ENCODE measurements at places on chromosomes 2 and 18.

DNA sequence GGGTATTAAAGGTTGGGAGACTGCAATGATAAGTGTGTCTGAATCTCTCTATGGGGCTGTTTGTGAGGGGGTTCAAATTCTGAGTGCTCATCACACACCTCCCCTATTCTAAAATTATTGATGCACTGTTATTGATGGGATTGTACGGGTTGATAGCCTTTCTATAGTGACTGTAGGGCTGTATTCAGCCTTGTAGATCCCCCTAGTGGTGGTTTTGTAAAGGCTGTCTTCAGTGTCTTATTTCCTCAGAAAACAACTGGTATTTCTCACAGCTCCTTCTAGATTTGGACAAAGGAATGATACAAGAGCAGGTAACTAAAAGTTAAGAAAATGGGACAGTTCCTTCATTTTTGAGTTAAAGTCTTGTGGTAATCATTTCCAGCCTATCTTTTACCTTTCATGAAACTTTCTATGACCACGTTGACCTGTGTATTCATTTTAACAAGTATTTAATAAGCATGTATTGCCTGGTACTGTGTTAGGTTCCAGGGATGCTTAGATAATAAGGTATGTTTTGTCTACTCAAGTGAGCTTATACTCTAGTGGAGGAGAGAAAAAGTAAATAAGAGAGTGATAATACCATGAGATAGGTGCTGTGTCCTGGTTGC, 21.2 kb downstream of the SMAD4 start:
- DNase-seq, result no peak

GRCh38 chr2:148853458-148853857, 21.6 kb upstream of the KIF5C start:
- no peak for DNase-seq

DNA sequence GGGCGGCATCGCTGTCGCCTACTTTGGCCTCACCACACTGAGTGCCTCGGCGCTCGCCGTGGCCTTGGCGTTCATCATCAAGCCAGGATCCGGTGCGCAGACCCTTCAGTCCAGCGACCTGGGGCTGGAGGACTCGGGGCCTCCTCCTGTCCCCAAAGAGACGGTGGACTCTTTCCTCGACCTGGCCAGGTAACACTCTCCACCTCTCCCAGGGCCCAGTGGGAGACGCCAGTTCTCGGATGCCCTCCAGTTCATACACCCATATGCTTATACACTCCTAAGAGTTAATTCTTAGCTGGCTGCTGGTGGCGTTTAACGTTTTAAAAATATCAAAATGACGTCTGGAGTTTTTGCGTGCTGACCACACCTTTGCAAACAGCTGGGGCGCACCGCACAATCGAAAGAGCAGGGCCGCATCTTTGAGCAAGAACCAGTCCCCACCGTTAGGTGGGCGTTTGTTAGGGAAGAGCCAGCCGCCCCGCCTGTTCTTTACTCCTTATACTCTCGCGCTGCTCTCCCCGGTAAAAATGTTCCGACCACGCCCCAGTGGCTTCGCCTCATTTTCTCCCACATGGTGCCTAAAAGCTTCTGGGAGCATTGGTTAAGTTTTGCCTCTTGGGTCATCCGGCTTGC, 899 bp downstream of the SLC1A4 start:
- DNase-seq, result no peak

- DNase-seq, result no peak
Observed at GRCh38 chr2:44051593-44052347, 56.0 kb upstream of the LRPPRC start.

DNA sequence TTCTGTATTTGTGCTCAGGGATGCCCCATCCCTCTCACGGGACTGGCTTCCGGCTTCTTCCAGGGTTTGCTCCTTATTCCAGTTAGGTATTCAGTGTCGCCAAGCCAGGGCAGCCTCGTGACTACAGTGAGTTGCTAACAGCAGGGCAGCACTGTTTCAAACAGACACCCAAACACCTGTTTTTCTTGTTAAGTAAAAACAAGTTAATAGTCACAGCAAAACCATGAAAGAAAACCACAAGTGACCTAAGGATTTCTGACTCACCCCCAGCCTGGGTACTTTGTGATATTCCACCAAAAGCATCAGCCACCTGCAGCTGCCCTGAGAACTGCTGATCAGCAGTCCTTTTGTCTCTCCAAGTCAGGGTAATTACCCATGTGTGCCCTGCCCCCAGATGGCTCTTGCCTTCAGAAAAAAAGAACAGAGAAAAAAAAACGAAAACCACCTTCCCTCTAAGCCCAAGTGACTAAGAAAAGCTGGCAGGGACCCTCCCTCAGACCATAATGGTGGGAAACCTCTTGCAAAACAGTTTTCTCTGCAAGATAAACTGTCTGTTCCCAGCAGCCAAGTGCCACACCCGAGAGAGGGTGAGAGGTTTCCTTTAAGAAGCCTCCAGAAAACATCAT, 178.2 kb downstream of the ANAPC1 start:
- no peak for DNase-seq

DNA sequence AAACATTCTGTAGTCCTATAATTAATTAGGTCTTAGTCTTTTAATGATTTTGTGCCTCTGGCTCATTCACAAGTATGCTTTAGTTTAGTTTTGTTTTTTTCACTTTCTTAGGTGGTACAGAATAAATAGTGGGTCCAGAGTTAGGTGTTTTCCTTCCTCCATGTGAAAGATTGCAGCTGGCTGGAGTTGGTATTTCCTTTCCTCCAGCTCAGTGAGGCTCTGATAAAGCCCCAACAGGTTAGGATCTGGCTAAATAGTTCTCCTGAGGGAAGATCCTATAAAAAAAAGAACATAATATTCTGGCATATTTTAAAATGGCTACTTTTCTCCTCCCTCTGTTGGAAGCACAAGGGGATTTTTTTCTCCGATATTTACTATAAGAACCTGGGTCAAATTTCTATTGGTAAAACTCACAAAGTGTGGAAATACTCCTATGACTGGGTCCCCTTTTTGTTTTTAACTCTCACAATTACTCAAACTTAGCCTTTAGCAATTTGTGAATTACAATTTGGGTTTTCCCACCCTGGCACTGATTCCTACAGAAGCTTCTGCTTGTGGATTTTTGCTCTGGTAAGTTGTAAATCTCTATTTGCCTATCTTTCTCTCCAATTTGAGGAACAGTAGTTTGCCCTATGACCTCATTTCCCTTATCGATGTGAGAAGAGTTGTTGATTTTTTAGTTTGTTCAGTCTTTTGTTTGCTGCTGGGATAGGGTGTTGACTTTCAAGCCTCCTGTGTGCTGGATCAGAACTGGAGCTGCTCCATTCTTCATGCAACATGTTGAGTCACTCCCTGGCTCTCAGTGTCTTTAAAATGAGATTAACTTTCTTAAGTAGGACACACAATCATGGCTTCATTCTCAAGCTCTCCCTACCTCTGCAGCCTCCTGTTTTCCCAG, 500.9 kb downstream of the RNF144A start:
- DNase-seq, result no peak

- no peak for DNase-seq
Observed at GRCh38 chr2:156695595-156695994, 259.4 kb downstream of the GPD2 start.

GRCh38 chr2:8627019-8627691, 54.7 kb upstream of the ID2 start:
- DNase-seq, result no peak

- no peak for DNase-seq
Observed at GRCh38 chr18:78607784-78608183, 371.8 kb upstream of the SALL3 start.

GRCh38 chr2:240399419-240400324, 35.8 kb upstream of the GPC1 start:
- DNase-seq, result no peak

- no peak for DNase-seq
Observed at GRCh38 chr18:52979892-52980291, 639.9 kb downstream of the DCC start.

- no peak for DNase-seq
Observed at GRCh38 chr2:32683520-32684086, 55.8 kb downstream of the TTC27 start.

- no peak for DNase-seq
Observed at GRCh38 chr2:227447606-227448005, 24.4 kb upstream of the AGFG1 start.

- no peak for DNase-seq
Observed at GRCh38 chr2:138390316-138390945, 111.1 kb upstream of the SPOPL start.

- DNase-seq, result no peak
Observed at GRCh38 chr18:46163091-46163490, 58.9 kb downstream of the HAUS1 start.

Data from right lobe of liver (tissue), 6 donors.